ENCODE measurements at places on chromosomes 1 and 21. TPM values are rescaled to one million over a fixed set of nuclear protein-coding genes. Genes with fewer than 3 reads are reported as not detected.

The OR2T8 gene
- not detected for total RNA-seq

The TRAF3IP3 gene
- total RNA-seq: not detected

The GBP6 gene
- total RNA-seq: not detected

The GPATCH3 gene
- total RNA-seq: 17.4 TPM

The PROK1 gene
- not detected for total RNA-seq

The CDC7 gene
- 6.0 TPM for total RNA-seq

The PSMA5 gene
- total RNA-seq: 80.9 TPM

The C1orf87 gene
- total RNA-seq: not detected

The IFNLR1 gene
- total RNA-seq: 3.5 TPM

The LAMC1 gene
- total RNA-seq: 13.1 TPM

The LAMB3 gene
- 120 TPM for total RNA-seq

The GTF2B gene
- 19.2 TPM for total RNA-seq

The NPHP4 gene
- 15.8 TPM for total RNA-seq

The ADAMTS1 gene
- total RNA-seq: not detected

The TMEM52 gene
- total RNA-seq: 12.0 TPM

Measured in HT-29 (cell line).